ENCODE measurements at places on chromosomes 2 and 18.

DNA sequence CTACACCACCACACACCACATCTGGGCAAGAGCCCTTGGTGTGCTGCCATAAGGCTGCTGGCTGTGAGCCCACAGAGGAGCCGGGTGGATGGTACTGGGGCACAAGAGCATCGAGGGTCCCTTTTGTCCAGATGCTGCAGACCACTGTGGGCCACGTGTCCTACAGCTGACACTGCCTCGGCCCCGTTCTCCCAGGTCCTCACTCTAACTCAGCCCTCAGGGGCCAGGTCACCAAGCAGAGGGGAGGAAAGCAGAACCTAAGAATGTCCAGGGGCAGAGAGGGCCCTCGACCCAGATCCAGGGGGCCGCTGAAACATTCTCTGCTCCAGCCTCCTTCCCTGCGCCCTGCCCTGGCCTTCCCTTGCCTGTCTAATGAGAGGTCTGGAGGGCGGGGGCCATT is 91.7 kb upstream of the ASB18 start:
- no peak for DNase-seq

GRCh38 chr18:62741118-62741566 is 25.8 kb downstream of the PHLPP1 start:
- no peak for DNase-seq

GRCh38 chr2:146544701-146545100 is 1300.1 kb upstream of the ACVR2A start:
- no peak for DNase-seq

- no peak for DNase-seq
These were observed 219.8 kb downstream of the TFCP2L1 start for GRCh38 chr2:121065239-121065638.

- no peak for DNase-seq
These were observed 1086.8 kb upstream of the PIK3C3 start for GRCh38 chr18:40868110-40868858.

GRCh38 chr18:73774811-73775509 is 372.7 kb downstream of the FBXO15 start:
- DNase-seq: no peak

DNA sequence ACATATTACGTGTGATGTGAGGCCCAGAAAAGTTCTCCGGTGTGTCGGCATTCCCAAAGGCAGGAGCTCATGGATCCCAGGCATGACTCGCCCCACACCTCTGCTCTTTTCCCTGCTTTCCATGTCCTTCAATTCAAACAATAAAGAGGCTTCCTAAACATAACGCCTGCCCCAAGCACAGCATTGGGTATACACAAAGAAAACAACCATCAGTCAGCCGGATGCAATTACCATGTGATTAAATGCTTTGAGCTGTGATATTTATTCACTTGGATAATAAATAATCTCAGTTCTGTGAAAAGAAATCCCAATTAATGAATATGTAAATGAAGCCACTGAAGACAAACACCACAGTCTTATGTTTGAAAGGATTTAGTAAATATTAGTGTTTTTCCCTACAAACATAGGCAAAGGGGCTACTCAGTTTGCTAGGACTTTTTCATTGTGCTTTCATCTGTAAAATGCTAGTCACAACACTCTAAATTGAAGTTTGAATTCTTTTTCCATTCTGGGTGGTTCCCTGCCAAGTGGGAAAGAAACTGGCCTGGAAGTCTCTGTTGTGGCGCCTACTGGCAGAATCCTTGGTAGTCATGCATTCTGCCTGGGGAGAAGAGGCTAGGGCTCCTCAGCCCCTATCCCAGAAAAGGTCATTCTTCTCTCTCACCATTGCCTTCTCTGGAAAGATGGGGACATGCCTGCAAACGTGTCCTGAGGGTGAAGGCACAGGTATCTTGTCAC is 144.7 kb downstream of the COL6A3 start:
- no peak for DNase-seq

DNA sequence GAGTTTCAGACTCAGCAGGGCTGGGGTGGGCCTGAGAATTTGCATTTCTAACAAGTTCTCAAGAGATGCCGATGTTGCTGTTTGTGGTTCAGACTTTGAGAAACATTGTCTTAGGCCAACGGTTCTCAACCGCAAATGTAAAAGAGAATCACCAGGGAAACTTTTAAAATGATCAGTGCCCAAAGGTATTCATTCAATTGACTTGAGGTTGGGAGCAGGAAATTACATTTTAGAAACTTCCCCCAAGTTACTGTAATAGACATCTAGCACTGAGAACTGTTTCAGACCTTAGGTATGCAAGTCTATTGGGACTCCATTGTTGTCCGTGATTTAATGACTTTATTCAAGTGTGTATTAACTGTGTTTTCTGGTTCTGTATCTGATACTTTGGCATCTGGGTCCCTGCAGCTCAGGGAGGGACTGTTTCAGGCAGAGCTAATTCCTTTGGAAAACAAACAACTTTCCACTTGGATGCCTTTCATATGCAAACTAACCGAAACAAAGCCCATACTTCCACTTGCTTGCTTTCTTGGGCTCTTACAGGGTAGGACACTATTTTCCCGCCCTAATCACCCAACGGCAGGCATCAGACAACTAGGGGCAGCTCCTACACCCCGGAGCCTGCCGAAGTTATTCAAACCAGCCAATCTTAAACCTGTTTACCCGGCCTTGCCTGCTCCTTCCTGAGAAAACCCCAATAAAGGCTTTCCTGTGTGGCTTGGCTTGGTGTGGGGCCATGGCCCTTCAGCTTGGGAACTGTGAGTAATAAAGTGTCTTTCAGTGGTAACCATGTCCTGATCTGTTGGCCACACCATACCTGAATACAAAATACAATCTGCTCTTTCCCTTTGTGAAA is 97.6 kb downstream of the POLE4 start:
- no peak for DNase-seq

DNA sequence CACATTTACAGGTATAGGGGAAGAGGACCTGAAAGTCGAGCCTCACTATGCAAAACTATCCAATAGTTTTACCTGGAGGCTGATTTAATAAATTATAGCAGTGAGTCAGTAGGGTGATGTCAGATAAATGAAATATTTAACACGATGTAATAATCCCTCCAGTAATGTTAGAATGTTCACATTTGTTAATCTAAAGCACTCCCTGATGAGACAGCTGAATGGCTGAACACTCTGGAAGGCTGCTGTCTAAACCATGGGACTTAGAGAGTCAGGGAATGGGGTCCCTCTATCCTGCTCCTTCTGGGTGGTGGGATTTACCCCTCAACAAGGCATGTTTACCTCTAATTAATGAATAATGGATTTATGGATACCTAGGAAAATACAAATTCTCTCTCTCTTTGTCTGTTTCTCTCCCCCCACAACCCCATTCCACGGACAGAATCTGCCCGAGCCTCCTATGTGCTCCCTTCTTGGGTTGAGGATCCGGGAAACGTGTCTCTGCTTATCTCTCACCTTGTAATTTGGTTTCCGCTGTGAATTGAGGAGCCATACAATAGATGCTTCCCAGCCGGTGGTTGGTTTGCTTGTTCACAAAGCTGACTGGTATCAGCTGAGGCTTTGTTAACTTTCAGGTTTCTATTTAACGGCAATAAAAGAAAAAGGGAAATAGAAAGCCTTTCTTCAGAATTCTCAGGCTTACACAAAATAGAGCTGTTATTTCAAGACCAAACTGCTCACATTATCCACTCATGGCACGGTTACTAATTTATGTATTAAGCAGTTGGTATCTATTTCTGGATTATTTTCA is 25.9 kb downstream of the LRRC30 start:
- no peak for DNase-seq

- DNase-seq: no peak
These were observed 360.8 kb downstream of the GRB14 start for GRCh38 chr2:164260506-164260905.

- DNase-seq: no peak
These were observed 383.0 kb downstream of the TMEM182 start for GRCh38 chr2:103144837-103145236.

- no peak for DNase-seq
These were observed 39.1 kb downstream of the PCARE start for GRCh38 chr2:29035016-29035745.

DNA sequence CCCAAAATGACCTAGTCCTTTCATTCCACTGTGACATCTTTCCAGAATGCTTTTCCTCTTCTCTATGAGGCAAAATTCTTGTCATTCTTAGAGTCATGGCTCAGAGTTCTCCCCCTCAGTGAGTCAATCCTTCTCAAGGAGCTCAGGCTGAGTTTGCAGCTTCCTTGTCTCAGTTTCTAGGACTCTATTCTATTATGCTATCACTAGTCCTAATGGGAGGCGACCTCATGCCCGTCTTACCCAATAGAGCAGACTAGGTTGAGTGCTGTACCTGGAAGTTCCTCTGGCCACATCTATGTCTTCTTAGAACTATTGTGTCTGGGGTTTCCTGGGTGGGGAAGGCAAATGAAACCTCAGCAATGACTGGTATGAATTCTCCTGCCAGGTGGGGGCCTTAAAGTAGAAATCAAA is 51.5 kb downstream of the HAUS1 start:
- peak; percentile 16 for DNase-seq

DNA sequence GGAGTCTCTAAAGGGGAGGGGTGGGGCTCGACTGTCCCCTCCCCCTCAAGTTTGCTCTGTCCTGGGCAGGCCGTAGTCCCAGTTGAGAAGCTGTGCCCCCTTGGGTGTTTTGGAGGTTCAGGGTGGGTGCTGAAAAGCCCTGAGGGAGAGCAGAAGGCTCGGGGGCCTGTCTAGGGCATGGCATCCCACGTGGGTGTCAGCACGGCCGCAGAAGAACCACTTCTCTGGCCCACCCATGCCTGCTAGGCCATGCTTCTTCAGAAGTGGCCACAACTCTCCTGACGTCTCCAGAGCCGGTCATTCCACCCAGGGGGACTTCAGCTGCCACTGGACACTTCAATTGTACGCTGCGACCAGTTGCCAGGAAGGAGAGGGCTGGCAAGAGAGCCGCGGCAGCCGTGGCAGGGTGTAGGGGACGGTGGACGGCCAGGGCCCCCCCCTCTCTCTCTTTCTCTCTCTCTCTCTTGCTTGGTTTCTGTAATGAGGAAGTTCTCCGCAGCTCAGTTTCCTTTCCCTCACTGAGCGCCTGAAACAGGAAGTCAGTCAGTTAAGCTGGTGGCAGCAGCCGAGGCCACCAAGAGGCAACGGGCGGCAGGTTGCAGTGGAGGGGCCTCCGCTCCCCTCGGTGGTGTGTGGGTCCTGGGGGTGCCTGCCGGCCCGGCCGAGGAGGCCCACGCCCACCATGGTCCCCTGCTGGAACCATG is at the start of gene INPP5D:
TSS of gene INPP5D (plus strand) at position 546 of the 704 bp plus-strand sequence. CDS start at position 683, 137 bp downstream.
- DNase-seq: peak; percentile 62

DNA sequence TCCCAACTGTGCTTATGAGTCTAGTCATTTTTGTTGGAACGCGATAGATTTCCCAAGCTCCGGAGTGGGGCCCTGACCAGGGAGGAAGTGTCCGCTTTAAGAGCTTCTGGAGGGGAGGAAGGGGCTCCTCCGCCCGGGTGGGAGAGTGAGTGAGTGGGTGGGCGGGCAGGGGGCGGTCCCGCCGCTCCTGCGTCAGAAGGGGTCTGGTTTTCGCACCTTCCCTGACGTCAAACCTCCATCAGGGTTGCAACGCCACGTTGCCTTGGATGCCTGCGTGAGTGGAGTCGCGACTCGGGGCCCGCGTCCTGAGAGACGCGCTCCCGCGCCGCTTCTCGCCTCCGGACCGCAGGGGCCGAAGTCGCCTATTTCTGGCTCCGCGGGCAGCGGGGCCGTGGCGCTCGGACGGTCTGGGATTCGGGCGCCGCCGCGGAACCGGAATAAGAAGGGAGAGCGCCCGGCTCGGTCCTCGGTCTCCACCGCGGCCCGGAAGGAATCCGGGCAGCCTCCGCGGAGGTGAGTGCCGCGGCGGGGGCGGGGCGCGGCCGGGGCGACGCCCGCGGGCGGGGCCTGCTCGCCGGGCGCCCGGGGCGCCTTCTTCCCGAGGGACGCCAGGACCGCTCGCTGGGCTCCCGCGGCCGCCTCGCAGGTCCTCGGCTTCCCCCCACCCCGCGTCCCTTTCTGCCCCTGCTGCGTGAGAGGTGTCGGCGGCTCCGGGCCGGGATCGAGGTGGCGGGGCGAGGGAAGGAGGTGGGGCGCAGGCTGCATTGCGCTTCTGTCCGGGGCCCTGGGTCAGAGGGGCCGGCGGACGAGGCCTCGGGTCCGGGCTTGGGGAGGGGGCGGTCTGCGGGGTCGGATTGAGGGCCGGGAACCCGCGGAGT is at the start of gene ZDBF2:
TSS of gene ZDBF2 (plus strand) at position 230 of the 878 bp plus-strand sequence. CDS start 7,187 bp downstream, outside the sequence.
- peak; percentile 46 for DNase-seq

DNA sequence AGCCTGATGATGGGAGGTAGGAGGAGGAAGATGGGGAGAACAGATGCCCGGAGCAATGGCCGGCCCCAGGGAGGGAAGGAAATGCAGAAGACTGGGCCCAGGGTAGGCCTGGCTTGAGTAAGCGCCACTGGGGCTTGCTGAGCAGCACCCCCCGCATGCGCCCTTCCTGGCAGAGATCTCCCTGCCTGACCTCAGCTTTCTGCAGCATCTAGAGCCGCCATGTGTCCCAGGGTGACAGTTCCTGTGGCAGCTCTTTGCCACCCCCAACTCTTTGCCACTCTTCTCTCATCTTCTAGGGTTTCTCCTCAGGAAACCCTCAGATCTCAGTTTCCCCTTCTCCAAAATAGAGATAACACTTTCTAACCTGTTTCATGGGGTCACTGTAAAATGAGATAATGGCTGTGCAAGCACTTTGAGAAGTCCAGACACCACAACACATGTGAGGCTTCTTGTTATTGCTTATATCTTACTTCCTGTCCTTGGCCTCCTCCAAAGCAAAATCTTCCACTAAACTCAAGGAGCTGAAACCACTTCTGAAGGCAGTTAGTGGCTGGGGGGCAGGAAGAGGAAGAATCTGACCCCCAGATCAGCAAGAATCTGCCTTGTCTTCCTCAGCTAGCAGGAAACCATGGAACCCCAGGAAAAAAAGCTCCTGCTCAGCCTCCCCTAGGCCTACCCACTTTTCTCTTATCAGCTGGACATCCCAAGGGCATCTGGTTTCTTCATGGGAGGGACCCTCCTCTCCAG is 64.9 kb downstream of the EPAS1 start:
- DNase-seq: no peak

DNA sequence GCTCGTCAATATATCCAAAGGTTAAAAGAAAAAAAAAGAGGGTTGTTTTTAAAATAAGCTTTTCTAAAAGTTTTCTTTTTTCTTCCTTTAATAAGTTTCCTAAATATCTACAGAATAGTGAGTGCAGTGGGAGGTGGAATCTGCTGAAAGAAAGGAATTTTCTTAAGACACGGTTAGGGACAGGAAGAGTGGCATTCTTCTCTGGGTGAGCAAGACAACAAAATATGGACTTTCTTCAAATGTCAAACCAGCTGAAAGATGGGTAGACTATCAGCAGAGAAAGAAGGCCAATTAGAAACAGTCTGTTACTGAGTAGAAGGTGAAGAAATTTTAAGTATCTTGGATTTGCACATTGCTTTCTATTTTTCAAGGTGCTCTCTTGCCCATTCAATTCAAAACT is 222.7 kb upstream of the PIK3C3 start:
- no peak for DNase-seq
